GM20000 (cell line): ENCODE measurements at places on chromosomes 7 and 10.
A peak's percentile ranks its signal among the peaks of the same experiment; 100 is the strongest.

DNA sequence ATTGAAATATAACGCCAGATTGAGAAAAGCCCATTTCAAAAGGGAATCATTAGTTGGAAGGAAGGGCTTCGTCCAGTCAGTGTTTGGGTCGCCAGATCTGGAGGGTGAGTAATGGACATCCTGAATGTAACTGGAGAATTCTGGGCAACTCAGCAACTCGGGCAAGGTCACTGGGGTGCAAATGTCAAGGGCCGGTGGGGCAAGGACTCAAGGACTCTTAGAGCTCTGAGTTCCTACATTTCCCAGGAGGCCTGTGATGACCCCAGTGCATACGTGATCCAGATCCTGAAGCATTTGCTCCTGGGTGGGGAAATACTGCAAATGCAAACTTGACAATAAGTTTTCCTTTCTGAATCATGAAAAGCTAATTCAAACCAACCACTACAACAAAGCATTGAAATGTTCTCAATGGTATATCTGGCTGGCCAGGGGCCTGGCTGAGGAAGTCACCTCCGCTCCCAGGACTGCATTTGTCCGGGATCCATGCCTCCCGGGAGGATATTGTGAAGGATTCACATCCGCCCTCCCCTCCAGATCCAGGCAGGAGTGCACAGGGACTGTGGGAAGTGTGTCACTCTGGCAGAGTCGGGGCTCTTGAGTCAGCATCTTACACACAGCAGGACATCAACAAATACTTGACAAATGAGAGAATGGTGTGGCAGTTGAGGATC, 164.0 kb downstream of the FANK1 start:
- DNase-seq, result no peak

- DNase-seq, result peak; percentile 68
Observed at GRCh38 chr7:42236266-42236975, 588 bp downstream of the GLI3 start.

DNA sequence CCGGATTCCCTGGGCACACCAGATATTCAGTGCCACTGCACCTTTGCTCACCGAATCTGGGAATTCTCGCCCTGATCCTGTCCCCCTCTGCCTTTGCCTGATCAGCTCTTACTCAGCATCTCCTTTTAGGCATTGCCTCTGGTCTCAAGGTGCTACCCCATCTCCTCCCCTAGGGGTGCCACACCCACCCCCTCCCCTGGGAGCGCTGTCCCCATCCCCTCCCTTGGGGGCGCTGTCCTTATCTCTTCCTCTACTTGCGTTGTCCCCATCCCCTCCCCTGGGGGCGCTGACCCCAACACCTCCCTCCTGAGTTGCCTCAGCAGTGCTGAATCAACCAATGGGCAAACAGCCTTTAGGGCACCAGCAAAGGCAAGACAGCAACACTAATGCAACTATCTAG, 686.9 kb upstream of the FOXK1 start:
- no peak for DNase-seq

DNA sequence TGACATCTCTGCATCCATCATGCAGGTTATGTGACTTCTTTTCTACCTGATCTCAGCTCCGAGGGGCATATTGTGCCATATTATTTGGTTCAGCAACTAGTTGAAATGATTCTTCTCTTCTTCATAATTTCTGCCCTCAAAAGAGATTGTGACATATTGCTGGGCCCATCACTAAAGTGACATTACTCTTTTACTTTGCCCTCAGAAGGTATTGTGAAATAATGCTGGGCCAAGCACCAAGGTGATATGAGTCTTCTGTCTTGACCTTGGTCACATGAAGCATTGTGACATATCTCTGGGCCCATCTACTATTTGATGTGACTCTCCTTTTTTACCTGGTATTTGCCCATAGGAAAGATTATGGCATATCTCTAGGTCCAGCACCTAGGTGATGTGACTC, 33.9 kb upstream of the ZNF107 start:
- DNase-seq, result no peak
